ENCODE measurements at places on chromosomes 13 and 19. TPM values are rescaled to one million over a fixed set of nuclear protein-coding genes. Genes with fewer than 3 reads are reported as not detected.

The FBXO17 gene
- not detected for total RNA-seq

The RNF113B gene
- not detected for total RNA-seq

The ERICH4 gene
- not detected for total RNA-seq

The NKPD1 gene
- total RNA-seq, result not detected

The C19orf38 gene
- total RNA-seq, result 2.4 TPM

The PTGIR gene
- 14.0 TPM for total RNA-seq

The POLD1 gene
- total RNA-seq, result 167 TPM

The PRRG2 gene
- total RNA-seq, result 1.1 TPM

The ITM2B gene
- total RNA-seq, result 317 TPM

DNA sequence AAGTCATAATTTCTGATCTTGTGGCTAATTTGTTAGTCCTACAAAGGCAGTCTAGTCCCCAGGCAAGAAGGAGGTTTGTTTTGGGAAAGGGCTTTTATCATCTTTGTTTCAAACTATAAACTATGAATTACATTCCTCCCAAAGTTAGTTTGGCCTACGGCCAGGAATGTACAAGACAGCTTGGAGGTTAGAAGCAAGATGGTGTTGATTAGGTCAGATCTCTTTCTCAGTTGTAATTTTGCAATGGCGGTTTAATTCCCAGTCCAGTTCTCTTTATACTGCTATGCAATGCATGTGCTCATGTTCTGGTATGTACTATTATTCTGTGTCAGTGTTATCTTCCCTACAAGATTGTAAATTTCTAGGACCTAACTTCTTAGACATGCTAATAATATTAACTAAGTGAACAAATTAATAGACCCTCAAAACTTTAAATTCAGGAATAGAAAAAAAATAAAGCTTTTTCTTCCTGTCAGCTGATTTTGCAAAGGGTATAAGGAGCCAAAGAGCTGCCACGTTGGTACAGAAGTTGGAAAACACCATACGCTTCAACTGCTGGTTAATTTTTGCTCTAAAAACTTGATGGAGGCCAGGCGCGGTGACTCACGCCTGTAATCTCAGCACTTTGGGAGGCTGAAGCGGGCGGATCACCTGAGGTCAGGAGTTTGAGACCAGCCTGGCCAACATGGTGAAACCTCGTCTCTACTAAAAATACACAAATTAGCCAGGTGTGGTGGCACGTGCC is 1.3 kb upstream of the DNAJC15 start:
- H3K4me3 ChIP-seq, result no peak overlapping the region
- H3K27ac ChIP-seq, result no peak overlapping the region
- DNase-seq, result no peak

GRCh38 chr19:16516381-16516780 is 20.2 kb downstream of the C19orf44 start:
- no peak overlapping the region for H3K4me3 ChIP-seq
- DNase-seq, result no peak
- H3K27ac ChIP-seq, result no peak overlapping the region

GRCh38 chr13:30743319-30744055 is 8.1 kb downstream of the ALOX5AP start:
- peak overlapping the region; percentile 30 for H3K4me3 ChIP-seq
- peaks cover 41% of the 10 kb centered on the region for H3K36me3 ChIP-seq
- peaks cover 72% of the 10 kb centered on the region for H3K4me1 ChIP-seq
- peak overlapping the region; percentile 10 for H3K27ac ChIP-seq
- no peaks in the 10 kb centered on the region for H3K27me3 ChIP-seq
- DNase-seq, result no peak

GRCh38 chr19:46201454-46202310 is 27.9 kb upstream of the IGFL1 start:
- H3K4me1 ChIP-seq, result no peaks in the 10 kb centered on the region
- H3K36me3 ChIP-seq, result no peaks in the 10 kb centered on the region
- DNase-seq, result no peak
- peaks cover 16% of the 10 kb centered on the region for H3K27me3 ChIP-seq
- H3K4me3 ChIP-seq, result no peak overlapping the region

GRCh38 chr13:39607876-39608275 is 4.9 kb upstream of the LHFPL6 start:
- H3K4me1 ChIP-seq, result peaks cover 6% of the 10 kb centered on the region
- no peak overlapping the region for H3K27ac ChIP-seq
- no peaks in the 10 kb centered on the region for H3K36me3 ChIP-seq

- DNase-seq, result no peak
- peaks cover 8% of the 10 kb centered on the region for H3K27me3 ChIP-seq
- no peak overlapping the region for H3K27ac ChIP-seq
- H3K4me3 ChIP-seq, result no peak overlapping the region
These were observed 99.2 kb downstream of the GNG7 start for GRCh38 chr19:2603334-2603733.

DNA sequence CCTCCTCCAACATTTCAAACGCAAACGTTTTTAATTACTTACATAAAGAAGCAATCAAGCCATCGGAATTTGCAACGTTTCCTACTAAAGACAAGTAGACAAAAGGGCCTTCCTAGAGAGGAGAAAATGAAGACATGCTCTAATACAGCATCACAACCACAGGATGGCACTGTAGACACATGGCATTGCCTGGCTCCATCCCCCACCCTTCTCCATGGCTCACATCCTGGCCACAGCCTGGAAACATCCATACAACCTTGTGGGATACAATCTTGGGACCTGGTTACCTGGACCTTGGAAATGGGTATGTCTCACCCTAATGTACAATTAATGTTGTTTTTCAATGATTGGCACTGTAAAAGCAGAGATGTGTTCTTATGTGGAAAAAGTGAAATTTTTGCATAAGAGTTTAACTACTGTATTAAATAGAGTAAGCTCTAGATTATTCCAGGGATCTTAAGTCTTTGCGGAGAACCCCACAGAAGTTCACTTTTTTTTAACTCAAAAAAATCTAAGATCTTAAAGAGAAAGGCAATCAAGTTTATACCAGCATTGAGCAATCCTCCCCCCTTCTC is 21.5 kb downstream of the EBPL start:
- peaks cover 22% of the 10 kb centered on the region for H3K36me3 ChIP-seq
- H3K4me1 ChIP-seq, result no peaks in the 10 kb centered on the region
- no peak overlapping the region for H3K27ac ChIP-seq
- peak; percentile 30 for DNase-seq

DNA sequence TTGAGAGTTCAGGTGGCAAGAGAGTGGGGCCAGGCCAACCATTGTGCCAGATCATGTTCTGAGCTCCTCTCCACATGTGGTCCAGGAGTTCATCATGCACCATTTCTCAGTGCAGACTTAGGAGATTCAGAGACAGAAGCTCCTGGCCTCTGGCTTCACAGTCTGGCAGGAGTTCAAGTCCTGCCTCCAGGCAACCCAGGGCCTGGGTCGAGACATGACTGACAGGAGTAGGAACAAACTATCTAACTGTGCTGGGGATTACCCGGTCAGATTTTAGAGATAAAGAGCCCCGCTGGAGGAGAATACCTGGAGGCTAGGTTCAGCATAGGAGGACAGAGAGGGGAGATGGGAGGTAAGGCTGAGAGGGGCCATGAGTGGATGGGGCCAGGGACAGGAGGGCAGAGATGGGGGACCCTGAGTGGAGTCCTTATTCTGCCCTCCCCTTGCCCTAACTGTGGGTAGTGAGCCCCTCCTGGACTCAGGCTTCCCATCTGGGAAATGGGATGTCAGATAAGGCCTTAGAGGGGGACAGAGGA is 906 bp upstream of the CYP4F11 start:
- no peak overlapping the region for H3K4me3 ChIP-seq
- DNase-seq, result no peak
- no peaks in the 10 kb centered on the region for H3K27me3 ChIP-seq
- H3K36me3 ChIP-seq, result no peaks in the 10 kb centered on the region
- no peaks in the 10 kb centered on the region for H3K4me1 ChIP-seq
- H3K27ac ChIP-seq, result no peak overlapping the region

- H3K27ac ChIP-seq, result peak overlapping the region; percentile 33
- H3K27me3 ChIP-seq, result no peaks in the 10 kb centered on the region
- H3K4me3 ChIP-seq, result no peak overlapping the region
- peak; percentile 69 for DNase-seq
These were observed 11.5 kb downstream of the FAM187B start for GRCh38 chr19:35216833-35217648.

- H3K27me3 ChIP-seq, result peaks cover 3% of the 10 kb centered on the region
- no peaks in the 10 kb centered on the region for H3K36me3 ChIP-seq
- no peaks in the 10 kb centered on the region for H3K4me1 ChIP-seq
- no peak overlapping the region for H3K27ac ChIP-seq
These were observed 640.8 kb downstream of the TBC1D4 start for GRCh38 chr13:74841123-74841522.

GRCh38 chr13:40981949-40982348 is 37.2 kb downstream of the ELF1 start:
- H3K27me3 ChIP-seq, result no peaks in the 10 kb centered on the region
- peaks cover 46% of the 10 kb centered on the region for H3K36me3 ChIP-seq
- H3K4me3 ChIP-seq, result peak overlapping the region; percentile 96

- no peak overlapping the region for H3K4me3 ChIP-seq
- DNase-seq, result no peak
- H3K27me3 ChIP-seq, result no peaks in the 10 kb centered on the region
- H3K4me1 ChIP-seq, result peaks cover 23% of the 10 kb centered on the region
These were observed 48.8 kb upstream of the NPAS1 start for GRCh38 chr19:46970815-46971214.

DNA sequence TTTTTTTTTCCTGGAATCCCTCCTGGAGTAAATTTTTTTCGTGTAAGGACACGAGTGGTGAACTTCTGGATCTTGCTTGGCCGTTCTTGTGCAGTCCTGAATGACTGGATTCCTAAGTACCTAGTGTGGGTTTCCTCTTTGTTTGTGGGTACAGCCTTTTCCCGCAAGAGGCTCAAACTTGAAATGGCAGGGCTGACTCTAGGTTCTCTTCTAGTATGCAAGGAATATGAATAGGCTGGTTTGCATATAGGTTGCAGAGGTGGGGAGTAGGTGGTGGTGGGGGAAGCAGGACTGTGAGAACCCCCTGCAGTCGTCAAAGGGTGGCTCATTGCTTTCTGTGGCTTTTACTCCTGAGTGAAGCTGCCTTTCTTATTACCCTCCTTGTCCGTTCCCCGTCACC is 13.6 kb downstream of the UBAC2 start:
- peaks cover 77% of the 10 kb centered on the region for H3K4me1 ChIP-seq
- peaks cover 48% of the 10 kb centered on the region for H3K36me3 ChIP-seq
- H3K4me3 ChIP-seq, result peak overlapping the region; percentile 81
- DNase-seq, result no peak
- H3K27me3 ChIP-seq, result no peaks in the 10 kb centered on the region

- no peaks in the 10 kb centered on the region for H3K27me3 ChIP-seq
- no peak overlapping the region for H3K4me3 ChIP-seq
- no peaks in the 10 kb centered on the region for H3K36me3 ChIP-seq
- peaks cover 31% of the 10 kb centered on the region for H3K4me1 ChIP-seq
These were observed 5.9 kb upstream of the RUBCNL start for GRCh38 chr13:46392967-46393366.

- H3K27ac ChIP-seq, result no peak overlapping the region
- no peaks in the 10 kb centered on the region for H3K36me3 ChIP-seq
- no peaks in the 10 kb centered on the region for H3K27me3 ChIP-seq
- H3K4me1 ChIP-seq, result peaks cover 19% of the 10 kb centered on the region
These were observed 62.2 kb upstream of the MYCBP2 start for GRCh38 chr13:77388944-77389624.

DNA sequence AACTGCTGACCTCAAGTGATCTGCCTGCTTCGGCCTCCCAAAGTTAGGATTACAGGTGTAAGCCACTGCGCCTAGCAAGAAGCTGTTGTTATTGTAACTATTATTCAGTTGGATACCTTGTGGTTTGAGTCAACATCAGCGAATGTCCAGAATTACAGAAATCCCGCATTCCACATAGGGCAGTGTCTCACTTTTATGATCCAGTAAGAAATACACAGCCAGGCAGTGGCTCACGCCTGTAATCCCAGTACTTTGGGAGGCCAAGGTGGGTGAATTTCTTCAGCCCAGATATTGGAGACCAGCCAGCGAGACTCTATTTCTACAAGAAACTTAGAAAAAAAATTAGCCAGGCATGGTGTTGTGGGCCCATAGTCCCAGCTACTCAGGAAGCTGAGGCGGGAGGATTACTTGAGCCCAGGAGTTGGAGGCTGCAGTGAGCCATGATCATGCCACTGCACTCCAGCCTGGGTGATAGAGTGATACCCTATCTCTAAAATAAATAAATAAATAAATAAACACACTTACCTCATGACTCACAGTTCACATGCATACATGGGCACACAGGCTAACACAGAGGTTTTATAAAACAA is 43.8 kb downstream of the SPTBN4 start:
- no peaks in the 10 kb centered on the region for H3K36me3 ChIP-seq
- DNase-seq, result no peak
- no peak overlapping the region for H3K4me3 ChIP-seq
- H3K27me3 ChIP-seq, result peaks cover 38% of the 10 kb centered on the region
- peaks cover 2% of the 10 kb centered on the region for H3K4me1 ChIP-seq

DNA sequence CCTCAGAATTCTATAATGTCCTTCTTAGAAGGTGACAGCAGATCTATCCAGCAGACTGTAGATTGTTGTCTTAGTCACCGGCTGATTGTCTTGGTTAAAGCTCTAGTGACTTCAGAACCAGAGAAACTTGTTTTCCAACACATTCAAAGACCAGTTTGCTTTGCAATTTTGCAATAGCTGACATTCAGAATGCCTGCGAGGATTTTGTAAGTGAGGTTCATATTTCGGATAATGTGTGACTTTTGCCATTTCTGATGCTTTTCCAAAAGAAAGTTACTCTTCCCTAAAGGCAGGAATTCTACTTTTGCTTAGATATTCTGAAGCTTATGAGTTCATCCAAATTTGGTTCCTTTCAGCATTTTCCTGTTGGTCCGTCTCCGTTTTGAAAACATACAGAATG is 13.2 kb downstream of the SPINT2 start:
- no peak overlapping the region for H3K4me3 ChIP-seq
- no peak overlapping the region for H3K27ac ChIP-seq
- H3K4me1 ChIP-seq, result peaks cover 10% of the 10 kb centered on the region
- H3K27me3 ChIP-seq, result no peaks in the 10 kb centered on the region

All from activated CD4-positive, alpha-beta T cell treated with anti-CD3 and anti-CD28 coated beads, Interleukin-2, amount 10 ng/mL, durations not matched to agents 7 days and 5 days (primary cell).